NB4 (cell line): ENCODE measurements at places on chromosomes 11 and 22.
A peak's percentile ranks its signal among the peaks of the same experiment; 100 is the strongest.

DNA sequence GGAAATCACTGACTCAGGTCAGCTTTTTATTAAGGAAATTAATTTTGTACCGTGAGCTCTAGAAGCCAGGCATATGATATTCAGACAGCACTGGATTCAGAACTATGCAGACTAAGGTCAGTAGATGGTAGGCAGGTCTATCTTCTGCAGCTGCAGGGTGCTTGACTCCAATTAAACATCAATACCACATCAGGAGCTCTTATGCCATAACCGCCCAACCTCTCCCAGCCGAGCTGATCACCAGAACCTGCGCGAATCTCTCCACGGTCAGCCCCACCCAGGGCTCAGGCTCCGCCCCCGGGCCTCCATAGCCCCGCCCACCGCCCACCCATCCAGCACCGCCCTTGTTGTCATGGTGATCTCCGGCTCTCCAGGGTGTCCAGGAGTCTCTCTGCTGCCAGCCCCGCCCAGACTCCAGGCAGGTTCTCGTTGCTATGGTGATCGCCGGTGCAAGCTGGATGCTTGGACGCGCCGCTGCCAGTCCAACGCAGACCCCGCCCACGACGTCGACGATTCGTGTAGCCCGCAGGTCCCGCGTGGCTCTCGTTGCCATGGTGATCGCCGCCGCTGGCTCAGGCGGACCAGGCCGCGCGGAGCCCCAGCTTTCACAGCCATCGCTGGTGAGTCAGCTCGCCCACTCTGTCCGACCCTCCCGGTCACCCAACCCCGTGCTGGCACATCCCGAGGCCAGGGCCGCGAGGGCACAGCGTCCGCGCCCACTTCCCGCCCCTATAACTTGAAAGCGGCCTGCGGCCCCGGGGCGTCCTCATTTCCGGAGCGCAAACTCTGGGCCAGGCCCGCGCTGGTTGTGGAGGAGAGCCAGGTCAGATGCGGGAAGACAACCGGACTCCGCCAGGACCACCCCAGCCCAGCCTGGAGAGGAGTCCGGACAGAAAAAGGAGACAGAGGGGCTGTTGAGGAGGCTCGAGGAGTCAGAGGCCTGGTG is at the start of gene RAB36:
Gene RAB36 (plus strand): TSS at position 546 of the 946 bp plus-strand sequence. CDS start 1,140 bp downstream, outside the sequence.
- DNase-seq = peak; percentile 23

GRCh38 chr11:66292543-66293332 is 1.0 kb downstream of the TMEM151A start:
- DNase-seq = no peak

DNA sequence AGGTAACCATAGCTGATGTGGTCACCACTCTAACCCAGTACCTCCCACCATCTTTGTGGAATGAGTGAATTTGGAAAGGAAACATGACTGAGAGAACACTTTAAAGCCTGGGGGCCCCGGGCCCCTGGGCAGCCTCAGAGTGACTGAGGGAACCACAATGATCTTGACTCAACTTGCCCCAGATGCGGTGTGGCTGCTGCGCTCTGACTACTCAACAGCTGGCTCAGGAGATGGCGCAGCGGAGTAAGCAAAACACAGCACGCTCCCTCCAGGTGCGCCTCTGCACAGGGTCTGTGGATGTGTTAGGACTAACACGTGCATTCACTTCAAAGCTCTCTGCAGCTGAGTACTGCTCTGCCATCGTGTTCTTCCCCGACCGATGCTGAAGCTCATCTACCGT is 5.9 kb downstream of the RNF215 start:
- DNase-seq = no peak

DNA sequence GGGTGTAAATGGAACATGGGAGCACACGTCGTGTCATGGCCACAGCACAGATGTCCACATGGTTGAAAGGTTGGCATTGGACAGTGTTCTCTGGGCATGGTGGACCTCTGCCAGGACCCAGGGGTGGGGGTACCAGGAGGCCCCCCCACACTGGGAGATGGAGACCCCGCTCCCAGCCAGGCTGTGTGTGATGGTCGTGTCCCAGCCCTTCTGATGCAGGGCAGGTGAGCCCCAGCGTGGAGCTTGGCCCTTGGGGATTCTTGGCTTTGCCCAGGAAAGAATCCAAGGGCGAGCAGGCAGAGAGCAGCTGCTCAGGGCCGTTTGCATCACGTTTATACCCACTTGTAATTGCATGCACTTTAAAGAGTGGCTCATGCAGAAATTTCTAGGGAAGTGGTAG is 22.0 kb upstream of the BRSK2 start:
- no peak for DNase-seq

- DNase-seq = no peak
Measured at GRCh38 chr11:64110465-64111375, 55.2 kb downstream of the MACROD1 start.

DNA sequence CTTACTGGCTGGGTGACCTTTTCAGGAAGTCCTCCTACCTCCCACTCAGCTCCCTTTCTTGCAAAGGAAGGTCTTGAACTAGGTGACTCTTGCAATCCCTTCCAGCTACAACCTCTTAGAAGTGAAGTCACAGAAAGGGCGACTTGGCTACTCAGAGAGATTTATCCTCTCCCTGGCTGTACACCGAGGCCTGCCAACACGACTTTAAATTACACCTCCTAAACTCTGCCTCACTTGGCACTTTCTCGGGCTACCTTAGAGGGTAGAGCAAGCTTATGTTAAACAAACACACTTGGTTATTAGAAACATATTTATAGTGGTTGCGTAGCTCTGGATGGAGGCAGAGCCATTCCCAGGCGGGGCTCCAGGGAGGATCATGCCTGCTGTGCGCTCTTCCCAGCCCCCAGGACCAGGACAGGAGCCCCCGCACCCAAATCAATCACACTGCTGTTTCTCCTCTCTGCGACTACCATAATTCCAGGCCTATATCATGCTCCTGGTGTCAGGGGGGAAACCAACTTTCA is 358.4 kb downstream of the BUD13 start:
- DNase-seq = no peak
